Stimulated activated CD8-positive, alpha-beta memory T cell treated with anti-CD3 and anti-CD28 coated beads, Interleukin-7, amount 100 ng/mL, for 48 hours (primary cell): ENCODE measurements at places on chromosomes 6 and 20.

DNA sequence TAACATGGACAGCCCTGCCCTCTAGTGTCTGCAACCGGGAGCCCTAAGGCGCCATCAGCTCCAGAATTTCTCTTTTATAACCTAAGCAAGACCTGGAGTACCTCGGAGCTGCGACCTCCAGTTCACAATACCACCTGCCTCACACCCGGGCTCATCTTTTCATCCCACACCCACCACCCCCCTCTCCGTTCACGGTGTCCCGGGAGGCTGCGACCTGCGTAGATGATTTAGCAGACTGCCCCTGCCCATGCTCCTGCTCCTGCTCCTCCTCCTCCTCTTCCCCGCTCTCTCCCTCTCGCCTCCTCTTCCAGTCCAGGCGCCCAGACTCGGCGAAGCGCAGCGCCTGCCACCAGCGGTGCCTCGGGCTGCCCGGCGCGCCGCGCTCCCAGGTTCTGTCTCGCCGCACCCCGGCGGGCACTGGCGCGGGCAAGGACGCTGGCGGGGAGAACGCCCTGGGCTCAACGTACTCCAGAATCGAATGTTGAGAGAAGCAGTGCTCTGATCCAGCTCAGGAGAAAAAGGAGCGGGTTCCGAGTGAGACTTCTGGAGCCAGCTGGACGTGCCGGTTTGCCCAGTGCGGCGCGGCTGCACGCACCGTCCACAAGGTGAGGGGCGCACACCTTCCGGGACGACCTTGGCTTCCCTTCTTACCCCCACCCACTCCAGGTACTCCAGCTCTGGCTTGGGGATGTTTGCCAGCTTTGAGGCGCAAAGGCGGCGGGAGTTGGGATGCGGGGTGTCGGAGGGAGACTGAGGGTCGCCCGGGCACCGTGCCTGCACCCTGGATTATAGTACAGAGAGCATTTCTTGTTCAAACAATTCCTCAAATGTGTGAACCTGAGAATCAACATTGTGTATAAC, at the start of gene HTR1E:
HTR1E (plus strand) TSS at position 310 of the 861 bp plus-strand sequence. CDS start 77,807 bp downstream, outside the sequence.
- no peak for DNase-seq

- DNase-seq, result no peak
These were observed 97.3 kb downstream of the INSM1 start for GRCh38 chr20:20465252-20465651.

DNA sequence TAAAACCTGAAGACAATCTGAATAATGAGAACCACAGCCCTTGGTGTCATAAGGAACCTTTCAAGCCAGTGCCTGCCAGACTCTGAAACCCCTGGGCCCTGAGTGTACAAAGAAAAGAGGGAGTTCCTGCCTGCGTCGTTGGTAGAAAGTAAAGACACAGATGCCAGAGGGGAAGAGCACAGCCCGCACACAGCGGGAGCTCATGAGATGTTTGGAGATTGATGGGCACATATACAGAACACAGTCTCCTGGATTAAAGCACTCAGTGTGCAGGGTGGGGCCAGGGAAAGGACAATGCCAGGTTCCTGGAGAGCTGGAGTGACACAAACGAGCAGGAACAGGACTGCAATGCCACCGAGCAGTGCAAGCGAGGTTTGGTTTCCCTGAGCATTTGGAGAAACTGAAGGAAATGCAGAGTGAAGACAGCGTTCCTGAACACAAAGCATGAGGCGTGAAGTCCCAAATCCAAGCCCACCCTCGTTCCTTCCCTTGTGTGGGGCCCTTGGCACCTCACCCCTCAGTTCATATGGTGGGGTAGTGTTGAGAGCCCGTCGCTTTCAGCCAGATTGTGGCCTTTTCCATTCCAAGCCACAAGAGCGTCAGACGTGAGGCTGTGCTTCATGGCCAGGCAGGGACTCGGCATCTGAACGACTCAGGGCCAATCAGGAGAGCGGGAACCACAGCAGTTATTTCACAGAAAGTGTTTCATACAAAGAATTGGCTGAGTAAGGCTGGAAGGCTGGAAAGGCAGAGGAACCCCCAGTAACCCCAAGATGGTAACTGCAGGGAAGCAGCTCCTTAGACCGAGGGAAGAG, 41.0 kb upstream of the RPS6KA2 start:
- no peak for DNase-seq

DNA sequence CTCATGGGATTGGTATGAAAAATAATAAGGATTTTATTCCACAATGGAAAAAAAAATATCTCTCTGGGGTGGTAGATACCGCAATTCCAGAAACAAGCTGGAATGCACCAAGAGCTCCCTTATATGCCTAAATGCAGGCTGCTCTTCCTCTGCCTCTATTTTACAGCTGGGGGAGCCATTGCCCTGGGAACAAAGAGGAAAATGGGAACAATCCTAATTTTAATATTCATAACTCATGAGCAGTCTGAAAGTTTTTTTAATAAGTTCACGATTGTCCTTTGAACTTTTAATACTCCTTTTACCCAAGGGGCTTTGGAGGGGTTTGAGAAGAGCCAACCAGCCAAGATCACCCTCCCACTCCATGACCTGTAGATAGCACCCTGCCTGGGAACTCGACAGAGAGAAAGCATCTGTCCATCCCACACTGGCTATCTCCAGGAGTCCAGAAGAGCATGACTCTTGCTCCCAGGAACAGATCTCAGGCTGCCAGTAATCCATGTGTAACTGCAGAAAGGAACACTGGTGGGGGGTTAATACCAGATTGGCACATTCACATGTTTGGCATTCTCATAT, 74.7 kb downstream of the CD83 start:
- DNase-seq, result no peak

- no peak for DNase-seq
These were observed 29.7 kb downstream of the MYO6 start for GRCh38 chr6:75778757-75779156.

GRCh38 chr6:122578961-122579360, 31.2 kb upstream of the PKIB start:
- DNase-seq, result no peak

- no peak for DNase-seq
These were observed 11.2 kb downstream of the HLA-DQB1 start for GRCh38 chr6:32655203-32655710.

DNA sequence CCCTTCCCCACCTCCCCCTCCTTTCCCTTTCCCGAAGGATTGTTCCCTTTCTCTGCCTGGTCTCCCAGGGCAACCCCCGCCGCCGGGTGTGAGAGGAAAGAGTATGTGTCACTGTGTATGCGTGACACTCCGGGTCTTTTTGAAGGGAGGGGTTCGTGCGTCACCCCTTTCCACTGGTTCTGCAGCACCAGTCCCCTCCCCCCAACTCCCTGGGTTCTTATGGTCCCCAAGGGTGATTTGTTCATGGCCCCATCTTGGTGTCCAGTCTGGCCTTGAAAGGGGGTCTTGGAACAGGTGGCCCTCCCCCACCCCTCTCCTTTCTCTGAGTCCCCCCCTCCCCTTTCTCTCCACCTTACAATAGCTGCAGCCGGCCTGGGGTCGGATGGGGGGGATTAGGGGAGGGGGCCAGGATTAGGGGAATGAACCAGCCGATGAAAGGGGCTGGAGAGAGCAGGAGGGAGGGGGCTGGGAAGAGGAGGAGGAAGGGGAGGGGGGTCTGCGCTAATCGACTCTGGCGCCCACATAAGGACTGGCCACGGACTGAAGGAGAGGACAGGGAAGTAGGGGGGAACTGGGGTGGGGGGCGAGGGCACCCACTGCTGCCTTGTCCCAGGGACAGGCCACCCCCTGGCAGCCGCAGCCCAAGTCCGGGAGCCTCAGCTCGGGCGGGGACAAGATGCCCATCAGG, 1.3 kb upstream of the RING1 start:
- DNase-seq, result no peak

DNA sequence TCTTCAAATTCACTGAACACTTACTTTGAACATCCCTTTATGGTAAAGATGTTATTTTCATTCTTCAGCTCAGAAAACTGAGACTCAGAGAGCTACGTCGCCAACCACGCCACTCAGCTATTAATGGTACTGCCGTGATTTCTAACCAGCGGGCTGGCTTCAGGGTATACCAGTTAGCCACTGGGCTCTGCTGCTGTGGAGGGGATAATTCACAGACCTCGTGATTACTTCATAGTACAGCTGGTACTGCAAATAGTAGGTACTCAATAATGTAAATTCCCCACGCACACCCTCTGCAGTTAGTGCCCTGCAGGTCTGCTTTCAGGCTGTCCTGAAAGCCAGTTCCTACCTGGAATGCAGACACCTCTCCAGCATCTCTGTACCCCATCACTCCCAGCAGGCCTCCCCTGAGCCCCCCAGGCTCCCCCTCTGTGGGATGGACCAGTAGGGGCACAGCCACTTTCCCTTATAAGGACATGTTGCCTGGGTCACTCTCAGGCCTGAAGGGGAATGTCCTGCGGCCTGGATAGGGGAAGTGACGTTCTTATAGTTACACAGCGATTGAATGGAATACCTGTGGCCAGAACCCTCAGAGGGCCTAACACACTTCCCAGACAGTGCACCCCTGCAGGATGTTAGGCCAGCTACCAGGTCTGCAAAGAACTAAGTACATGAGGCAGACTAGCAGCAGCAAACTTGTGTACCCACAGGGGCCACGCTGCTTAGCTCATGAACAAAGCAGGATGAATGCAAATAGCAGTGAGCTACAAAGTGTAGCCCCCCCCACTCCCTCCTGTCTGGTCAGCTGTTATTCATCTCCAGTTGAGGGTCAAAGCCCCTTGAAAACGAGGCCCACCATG, 1.3 kb upstream of the OCSTAMP start:
- DNase-seq, result no peak

DNA sequence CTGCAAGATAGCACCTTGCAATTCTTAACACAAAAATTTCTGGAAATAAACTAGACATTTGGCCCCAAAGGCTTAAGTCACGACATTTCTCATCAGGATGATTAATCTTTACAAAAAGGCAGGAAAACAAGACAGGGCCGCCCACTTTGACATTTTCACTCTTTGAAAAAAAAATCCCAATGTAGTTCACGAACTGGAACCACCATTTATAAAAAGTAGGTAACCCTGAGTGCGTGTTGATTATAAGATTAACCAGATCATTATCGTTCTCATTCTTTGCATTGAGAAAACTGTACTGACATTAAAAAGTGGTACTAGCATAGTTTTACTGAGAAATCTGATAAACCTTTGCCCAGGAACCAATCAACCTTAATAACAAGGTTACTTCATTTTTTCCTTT, 108.8 kb downstream of the HUS1B start:
- no peak for DNase-seq

DNA sequence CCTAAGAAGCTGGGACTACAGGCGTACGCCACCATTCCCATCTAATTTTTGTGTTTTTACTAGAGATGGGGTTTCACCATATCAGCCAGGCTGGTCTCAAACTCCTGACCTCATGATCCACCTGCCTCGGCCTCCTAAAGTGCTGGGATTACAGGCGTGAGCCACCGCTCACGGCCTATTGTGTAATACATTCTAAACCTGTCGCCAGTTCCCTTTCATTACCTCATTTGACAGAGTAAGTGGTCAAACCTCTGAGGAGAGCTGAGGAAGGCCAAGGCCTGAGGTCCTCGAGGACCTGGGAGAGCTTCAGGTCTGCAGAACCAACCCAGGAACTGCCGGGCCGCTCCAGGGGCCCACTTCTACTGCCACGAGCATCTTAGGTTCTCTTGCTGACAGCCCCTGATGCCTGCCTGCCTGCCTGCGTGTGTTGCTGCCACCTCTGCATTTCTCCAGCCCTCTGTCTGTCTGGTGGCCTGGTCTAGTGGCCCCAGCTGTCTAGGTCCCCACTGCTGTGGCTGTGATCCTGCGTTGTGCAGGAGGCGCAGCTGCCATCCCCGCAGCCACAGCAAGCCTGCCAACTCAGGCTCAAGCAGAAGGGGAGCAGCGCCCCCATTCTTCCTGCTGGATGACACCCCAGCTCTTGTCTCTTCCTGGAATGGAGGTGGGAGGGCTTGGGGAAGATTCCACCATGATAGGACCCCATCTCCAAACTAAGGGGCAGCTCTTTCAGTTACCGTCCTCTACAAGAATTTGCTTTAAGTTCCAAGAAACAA, 45.3 kb downstream of the PRR18 start:
- no peak for DNase-seq

DNA sequence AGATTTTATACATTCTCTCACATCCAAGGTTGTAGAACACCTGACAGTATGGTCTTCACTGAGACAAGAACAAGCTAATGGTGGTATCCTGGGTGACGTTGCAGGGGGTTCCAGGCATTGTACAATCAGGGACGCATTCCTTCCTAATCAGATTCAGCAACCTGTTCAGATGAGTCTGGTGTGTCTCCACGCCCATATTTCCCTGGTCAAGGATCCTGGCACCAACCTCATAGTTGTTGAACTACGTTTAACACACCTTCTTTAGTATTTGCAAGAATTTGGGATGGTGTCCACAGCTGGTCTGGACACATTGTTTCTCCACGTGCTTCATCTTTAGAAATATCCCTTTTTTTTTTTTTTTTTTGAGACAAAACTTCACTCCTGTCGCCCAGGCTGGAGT, 161.0 kb upstream of the CDYL start:
- no peak for DNase-seq

DNA sequence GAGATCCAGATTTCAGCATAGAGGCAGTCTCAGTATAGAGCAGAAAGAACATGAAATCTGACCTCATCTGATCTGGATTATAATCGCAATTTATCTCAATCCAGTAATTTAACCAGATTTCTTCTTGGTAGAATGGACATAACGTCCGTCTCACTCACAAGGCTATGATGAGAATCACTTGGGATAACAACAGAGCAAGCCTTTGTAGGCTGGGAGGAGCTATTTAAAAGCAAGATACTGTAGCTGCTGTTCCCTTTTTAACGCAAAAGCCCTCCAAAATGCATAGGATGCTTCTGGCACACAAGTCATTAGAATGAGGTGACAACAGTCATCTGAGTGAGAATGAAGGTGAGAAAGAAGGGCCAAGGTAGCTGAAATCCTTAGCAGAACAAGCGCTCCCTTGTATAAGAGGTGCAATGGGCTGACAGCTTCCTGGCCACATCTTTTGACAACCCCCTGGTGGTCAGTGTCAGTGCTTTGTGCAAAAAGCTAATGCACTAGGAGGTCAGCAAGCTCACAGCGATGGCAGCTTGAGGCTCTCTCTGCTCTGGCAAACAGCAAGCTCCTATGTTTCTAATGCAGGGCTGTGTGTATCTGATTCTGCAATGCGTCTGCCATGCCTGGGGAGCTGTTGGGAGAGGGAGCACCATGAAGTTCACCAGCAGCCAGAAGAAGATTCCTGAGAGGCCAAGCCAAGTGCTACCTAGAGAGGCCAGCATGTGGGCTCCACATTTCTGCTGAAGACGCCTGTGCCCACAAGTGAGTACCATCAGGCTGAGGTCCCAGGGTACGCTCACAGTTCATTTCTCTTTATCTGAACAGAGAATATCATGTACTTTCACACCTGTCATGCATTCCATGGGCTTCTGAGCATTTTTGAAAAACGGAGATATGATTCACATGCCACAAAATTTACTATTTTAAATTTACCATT, 16.2 kb downstream of the METTL24 start:
- DNase-seq, result no peak

DNA sequence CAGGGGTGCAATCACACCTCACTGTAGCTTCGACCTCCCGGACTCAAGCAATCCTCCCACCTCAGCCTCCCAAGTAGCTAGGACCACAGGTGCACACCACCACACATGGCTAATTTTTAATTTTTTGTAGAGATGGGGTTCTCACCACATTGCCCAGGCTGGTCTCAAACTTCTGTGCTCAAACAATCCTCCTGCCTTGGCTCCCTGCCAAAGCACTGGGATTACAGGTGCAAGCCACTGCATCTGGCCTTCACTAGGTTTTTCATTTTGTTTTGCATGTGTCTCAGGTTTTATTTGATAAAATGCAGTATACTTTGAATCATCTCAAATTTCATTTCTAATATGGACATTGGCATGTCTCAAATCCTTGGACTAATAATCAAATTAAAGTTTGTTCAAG, 98.7 kb downstream of the SLC16A10 start:
- DNase-seq, result no peak

GRCh38 chr20:56773749-56774148, 144.6 kb downstream of the TFAP2C start:
- DNase-seq, result no peak
